Left lung (tissue), 14 donors: ENCODE measurements at places on chromosomes 13 and 19. TPM values are rescaled to one million over a fixed set of nuclear protein-coding genes. Genes with fewer than 3 reads are reported as not detected.

The CDX2 gene
- total RNA-seq: not detected

The COG6 gene
- total RNA-seq: 40.2 TPM

The AP1M1 gene
- 73.9 TPM for total RNA-seq

The BEST2 gene
- not detected for total RNA-seq

The CGB3 gene
- total RNA-seq: not detected

The CGB2 gene
- not detected for total RNA-seq

The ZNF350 gene
- 12.5 TPM for total RNA-seq

The KIR2DL4 gene
- total RNA-seq: not detected

The CPAMD8 gene
- 17.3 TPM for total RNA-seq

The CEACAM8 gene
- 0.16 TPM for total RNA-seq

The ZNF628 gene
- 8.7 TPM for total RNA-seq

The SLC5A5 gene
- total RNA-seq: 0.55 TPM

The ITGBL1 gene
- total RNA-seq: 50.0 TPM

The PEAK3 gene
- 1.0 TPM for total RNA-seq

The LRRC4B gene
- total RNA-seq: 2.8 TPM

The CYP2A6 gene
- total RNA-seq: not detected

The FAM83E gene
- 50.0 TPM for total RNA-seq

The SHC2 gene
- 34.5 TPM for total RNA-seq

The TLE6 gene
- total RNA-seq: 3.3 TPM

The ICAM1 gene
- 149 TPM for total RNA-seq

The ABCA7 gene
- total RNA-seq: 49.6 TPM

The PRRG2 gene
- total RNA-seq: 7.6 TPM

The ACTMAP gene
- 15.1 TPM for total RNA-seq

The ZNF91 gene
- 36.8 TPM for total RNA-seq

The SYNE4 gene
- 11.2 TPM for total RNA-seq

The KCNC3 gene
- total RNA-seq: 14.7 TPM

The CD209 gene
- 9.2 TPM for total RNA-seq

The KRTDAP gene
- not detected for total RNA-seq

The GFY gene
- total RNA-seq: not detected

The GALP gene
- total RNA-seq: not detected

The PSG6 gene
- not detected for total RNA-seq

The ARHGEF1 gene
- 202 TPM for total RNA-seq

The CASP14 gene
- total RNA-seq: not detected

The FXYD7 gene
- not detected for total RNA-seq

The BORCS8 gene
- total RNA-seq: 23.4 TPM

The MUC16 gene
- total RNA-seq: 1.1 TPM

The KLK2 gene
- total RNA-seq: not detected

The ICAM5 gene
- total RNA-seq: 10.2 TPM

The FOSB gene
- total RNA-seq: 20.4 TPM

The PDE4A gene
- 21.4 TPM for total RNA-seq

The C19orf18 gene
- total RNA-seq: 1.6 TPM

The SLC35E1 gene
- 55.9 TPM for total RNA-seq

The NXNL1 gene
- not detected for total RNA-seq

The WBP4 gene
- total RNA-seq: 8.0 TPM

The LINGO3 gene
- total RNA-seq: 0.16 TPM

The LHB gene
- total RNA-seq: not detected

The GNA15 gene
- 17.6 TPM for total RNA-seq

The LIM2 gene
- total RNA-seq: not detected

The ZNF776 gene
- 15.3 TPM for total RNA-seq

The ASPDH gene
- not detected for total RNA-seq

The ZDHHC20 gene
- total RNA-seq: 113 TPM

The ZNF567 gene
- total RNA-seq: 5.3 TPM

The RASGRP4 gene
- 23.8 TPM for total RNA-seq

The ZNF99 gene
- total RNA-seq: 0.06 TPM

The KCNK6 gene
- total RNA-seq: 11.8 TPM

The IGFL2 gene
- not detected for total RNA-seq

The S1PR4 gene
- total RNA-seq: 20.8 TPM
